Endodermal cell (in vitro differentiated cells): ENCODE measurements at places on chromosomes 6 and 20. TPM values are rescaled to one million over a fixed set of nuclear protein-coding genes. Genes with fewer than 3 reads are reported as not detected.

The MAP7 gene
- total RNA-seq: 48.7 and 52.5 TPM in 2 replicates

GRCh38 chr20:6238421-6238820, 115.6 kb upstream of the FERMT1 start:
- DNase-seq: no peak

The SAMHD1 gene
- 4.9 and 5.8 TPM in 2 replicates for total RNA-seq

The ULBP2 gene
- total RNA-seq: not detected in 3 replicates

The THBS2 gene
- 0.99 and 1.1 TPM in 2 replicates for total RNA-seq

DNA sequence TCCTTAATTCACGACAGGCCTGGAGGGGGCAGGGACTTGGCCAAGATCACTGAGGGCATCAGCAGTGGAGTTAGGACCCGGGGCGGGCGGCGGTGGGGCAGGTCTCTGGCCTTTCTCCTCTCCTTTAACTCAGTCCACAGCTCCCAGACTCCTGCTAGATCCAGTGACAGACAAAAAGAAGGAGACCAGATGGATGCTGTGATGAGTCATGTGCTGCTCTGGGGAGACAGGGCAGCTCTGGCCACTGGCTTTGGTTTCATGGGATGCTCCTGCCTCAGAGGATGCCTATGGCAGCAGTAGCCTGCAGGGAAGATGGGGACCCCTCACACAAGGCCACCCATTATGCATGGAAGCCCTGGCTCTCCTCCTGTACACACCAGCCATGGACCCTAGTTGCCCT, 20.5 kb downstream of the EPB41L1 start:
- no peak for DNase-seq

DNA sequence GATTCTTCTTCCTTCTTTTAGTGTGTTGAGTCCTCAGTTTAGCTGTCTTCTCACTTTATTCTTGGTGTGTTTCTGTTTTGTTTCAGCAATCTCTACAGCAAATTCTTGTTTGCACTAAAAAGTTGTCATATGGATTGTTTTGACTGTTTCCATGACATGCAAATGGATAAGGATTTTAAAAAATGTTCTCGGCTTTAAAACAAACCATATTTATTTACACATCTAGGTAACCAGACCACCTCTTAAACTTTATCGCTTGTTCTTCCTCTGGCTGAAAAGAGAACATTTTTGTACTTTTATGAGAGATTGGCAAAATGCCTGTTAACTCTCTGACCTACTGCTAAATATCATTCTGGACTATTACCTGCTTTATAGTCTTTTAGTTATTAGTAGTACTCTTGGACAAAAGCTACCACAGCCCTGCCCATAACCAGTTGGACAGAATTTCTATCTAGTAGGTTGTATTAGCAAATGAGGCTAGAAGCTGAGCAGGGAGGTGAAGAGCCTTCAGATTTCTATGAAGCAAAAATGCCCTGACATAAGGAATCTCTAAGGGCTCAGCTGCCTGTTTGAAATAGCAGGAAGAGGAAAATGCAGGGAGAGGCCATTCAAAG, 268.3 kb downstream of the CD109 start:
- no peak for DNase-seq

GRCh38 chr6:1810880-1811279, 201.2 kb downstream of the FOXC1 start:
- no peak for DNase-seq

The TMEM200A gene
- total RNA-seq: 7.6 and 8.8 TPM in 2 replicates
